ENCODE measurements at places on chromosomes 2 and 18. TPM values are rescaled to one million over a fixed set of nuclear protein-coding genes. Genes with fewer than 3 reads are reported as not detected.
A peak's percentile ranks its signal among the peaks of the same experiment; 100 is the strongest.

- peaks cover 17% of the 10 kb centered on the region for H3K4me1 ChIP-seq
- H3K27me3 ChIP-seq: no peaks in the 10 kb centered on the region
- H3K36me3 ChIP-seq: no peaks in the 10 kb centered on the region
- no peak overlapping the region for H3K27ac ChIP-seq
- peak; percentile 68 for DNase-seq
- H3K4me3 ChIP-seq: peak overlapping the region; percentile 45
Observed at GRCh38 chr2:9813312-9814128, 29.8 kb upstream of the TAF1B start.

- peaks cover 18% of the 10 kb centered on the region for H3K4me1 ChIP-seq
- no peaks in the 10 kb centered on the region for H3K27me3 ChIP-seq
- no peak overlapping the region for H3K27ac ChIP-seq
- no peak overlapping the region for H3K4me3 ChIP-seq
Observed at GRCh38 chr2:235976516-235976915, 191.7 kb downstream of the GBX2 start.

GRCh38 chr2:53275743-53276142 is 491.9 kb upstream of the CHAC2 start:
- no peak overlapping the region for H3K4me3 ChIP-seq
- no peaks in the 10 kb centered on the region for H3K36me3 ChIP-seq
- no peak overlapping the region for H3K27ac ChIP-seq
- no peaks in the 10 kb centered on the region for H3K4me1 ChIP-seq

DNA sequence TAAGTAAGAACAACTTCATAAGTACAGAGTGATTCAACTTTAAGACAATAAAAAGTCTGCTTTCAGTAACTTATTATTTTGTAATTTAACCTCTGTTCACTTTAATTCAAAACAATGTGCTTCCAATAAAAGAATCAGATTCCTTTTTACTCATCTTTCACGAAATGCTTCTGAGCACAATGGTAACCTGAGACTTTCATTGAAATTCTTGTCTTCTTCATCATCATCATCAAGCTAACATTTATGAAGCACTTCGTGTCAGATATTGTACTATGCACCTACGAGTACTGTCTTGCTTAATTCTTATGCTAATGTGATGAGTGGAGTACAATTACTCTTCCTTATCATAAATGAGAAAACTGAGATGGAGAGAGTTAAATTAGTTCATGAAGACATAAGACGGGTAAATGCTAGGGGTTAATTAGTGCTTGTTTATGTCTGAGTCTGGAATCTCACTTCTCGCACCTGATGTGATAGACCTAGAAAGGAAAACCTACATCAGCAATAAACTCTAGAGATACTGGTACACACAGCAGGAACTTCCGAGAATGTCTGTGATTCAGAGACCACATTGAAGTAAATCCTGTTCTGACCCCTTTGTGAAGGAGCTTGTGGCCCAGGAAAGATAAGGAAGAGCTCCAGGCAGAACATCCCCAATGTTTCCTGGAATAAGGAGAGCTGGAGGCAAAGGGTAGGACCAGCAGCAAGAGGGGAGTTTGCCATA is 227.6 kb upstream of the ETAA1 start:
- H3K36me3 ChIP-seq: no peaks in the 10 kb centered on the region
- H3K27me3 ChIP-seq: no peaks in the 10 kb centered on the region
- H3K27ac ChIP-seq: no peak overlapping the region

DNA sequence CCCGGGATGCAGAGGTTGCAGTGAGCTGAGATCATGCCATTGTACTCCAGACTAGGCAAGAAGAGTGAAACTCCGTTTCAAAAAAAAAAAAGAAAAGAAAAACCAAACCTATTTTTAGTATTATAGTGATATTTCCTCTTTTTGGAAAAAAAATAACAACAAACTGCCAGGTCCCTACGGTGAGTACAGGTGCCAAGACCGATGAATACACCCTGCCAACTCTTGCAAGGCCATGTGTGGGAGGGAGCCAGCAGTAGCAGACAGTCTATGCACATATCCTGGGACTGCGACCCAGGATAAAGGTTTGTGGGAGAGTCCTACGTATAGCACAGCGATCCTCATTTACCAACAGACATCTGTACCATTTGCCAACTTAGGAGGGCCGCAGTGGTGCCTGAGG is 69.6 kb upstream of the DNMT3A start:
- no peaks in the 10 kb centered on the region for H3K27me3 ChIP-seq
- no peak for DNase-seq
- H3K27ac ChIP-seq: no peak overlapping the region
- H3K4me1 ChIP-seq: no peaks in the 10 kb centered on the region
- H3K4me3 ChIP-seq: no peak overlapping the region

The CHRND gene
- total RNA-seq: not detected

The LDLRAD4 gene
- 43.3 TPM for total RNA-seq

- no peaks in the 10 kb centered on the region for H3K36me3 ChIP-seq
- H3K4me1 ChIP-seq: no peaks in the 10 kb centered on the region
- H3K27me3 ChIP-seq: no peaks in the 10 kb centered on the region
- no peak overlapping the region for H3K27ac ChIP-seq
- DNase-seq: no peak
- H3K4me3 ChIP-seq: no peak overlapping the region
Observed at GRCh38 chr2:143847257-143847656, 672.7 kb downstream of the ZEB2 start.

- no peaks in the 10 kb centered on the region for H3K27me3 ChIP-seq
- peaks cover 44% of the 10 kb centered on the region for H3K4me1 ChIP-seq
- no peaks in the 10 kb centered on the region for H3K36me3 ChIP-seq
- H3K4me3 ChIP-seq: no peak overlapping the region
Observed at GRCh38 chr2:96090196-96090926, 26.0 kb downstream of the ADRA2B start.
